IgD-negative memory B cell (primary cell): ENCODE measurements at places on chromosomes 16 and 17. TPM values are rescaled to one million over a fixed set of nuclear protein-coding genes. Genes with fewer than 3 reads are reported as not detected.

GAST gene
- polyA plus RNA-seq, result not detected

SLC35B1 gene
- polyA plus RNA-seq, result 27.7 TPM

ANKFN1 gene
- polyA plus RNA-seq, result not detected

ZP2 gene
- polyA plus RNA-seq, result not detected

KRT25 gene
- not detected for polyA plus RNA-seq

CRYM gene
- not detected for polyA plus RNA-seq

RAB34 gene
- 6.7 TPM for polyA plus RNA-seq

TBX6 gene
- not detected for polyA plus RNA-seq

RFNG gene
- 4.1 TPM for polyA plus RNA-seq

DNAAF8 gene
- polyA plus RNA-seq, result 0.35 TPM
